Natural killer cell (primary cell): ENCODE measurements at places on chromosomes 7 and 10.

DNA sequence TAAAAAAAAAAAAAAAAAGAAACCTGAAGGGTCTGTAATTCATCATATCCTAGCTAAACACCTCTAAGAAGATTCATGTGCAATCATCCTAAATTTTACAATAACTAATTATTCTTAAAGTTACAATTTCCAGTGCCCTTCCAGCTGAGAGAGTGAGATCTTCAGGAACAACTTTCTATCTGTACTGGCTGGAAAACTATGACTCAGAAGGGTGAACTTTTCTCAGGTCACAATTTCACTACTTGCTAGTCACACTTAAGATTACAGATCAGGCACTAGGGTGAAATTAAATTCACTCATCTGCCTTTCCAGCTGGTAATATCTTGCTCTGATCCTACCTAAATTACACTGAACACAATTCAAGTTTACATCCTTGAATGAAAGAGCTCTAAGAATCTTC lies 158.8 kb downstream of the ANK3 start:
- DNase-seq: no peak

DNA sequence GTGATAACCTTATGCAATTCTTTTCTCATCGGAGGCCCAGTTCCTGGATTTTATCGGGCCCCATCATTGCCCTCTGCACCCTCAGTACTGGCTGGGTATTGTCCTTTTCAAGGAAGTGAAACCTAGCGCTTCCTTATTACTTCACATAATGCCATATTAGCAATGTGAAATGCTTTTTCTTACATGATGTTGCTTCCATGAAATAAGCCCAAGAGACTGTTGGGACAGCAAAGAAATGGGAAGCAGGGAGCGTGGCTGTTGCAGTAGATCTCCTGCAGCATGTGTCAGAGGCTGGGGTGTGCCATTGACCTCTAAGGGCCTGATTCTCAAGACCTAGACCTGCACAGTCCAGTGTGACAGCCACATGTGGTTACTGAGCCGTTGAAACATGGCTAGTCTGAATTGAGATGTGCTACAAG lies 8.1 kb downstream of the CHN2 start:
- DNase-seq: no peak

DNA sequence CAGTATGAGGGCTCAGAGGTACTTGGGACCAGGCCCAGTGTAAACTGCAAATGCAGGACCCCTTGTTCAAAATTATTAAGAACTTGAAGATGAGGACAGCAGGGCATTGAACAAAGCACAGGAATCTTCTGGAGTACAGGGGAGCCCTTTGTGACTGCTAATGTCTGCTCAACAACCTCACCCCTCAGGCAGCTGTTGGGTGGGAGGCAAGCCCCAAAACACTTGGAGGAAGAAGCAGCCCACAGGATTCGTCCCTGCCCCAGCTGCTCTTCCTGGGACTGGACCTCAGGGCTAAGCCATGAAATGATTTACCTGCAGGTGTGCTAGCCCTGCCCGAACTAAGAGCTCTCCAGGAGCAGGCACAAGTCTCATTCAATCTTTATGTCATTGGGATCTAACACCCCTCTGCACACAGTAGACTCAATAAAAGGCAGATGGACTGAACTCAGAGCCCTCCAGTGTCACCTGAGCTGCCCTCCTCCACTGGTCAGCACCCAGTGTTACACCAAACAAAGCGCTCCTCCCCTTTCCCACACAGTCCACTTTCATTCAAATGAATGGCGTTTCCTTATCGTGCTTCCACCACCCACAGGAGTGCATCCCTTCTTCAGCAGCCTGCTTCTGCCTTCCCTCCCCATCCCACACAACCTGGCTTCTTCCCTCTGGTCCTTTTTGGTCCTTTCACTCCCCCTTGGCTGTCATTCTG lies 1.0 kb downstream of the TRPV5 start:
- DNase-seq: no peak

- DNase-seq: no peak
These were observed 89.9 kb downstream of the JMJD1C start for GRCh38 chr10:63375859-63376258.

GRCh38 chr10:133083422-133084100 lies 4.2 kb upstream of the ADGRA1 start:
- DNase-seq: no peak

DNA sequence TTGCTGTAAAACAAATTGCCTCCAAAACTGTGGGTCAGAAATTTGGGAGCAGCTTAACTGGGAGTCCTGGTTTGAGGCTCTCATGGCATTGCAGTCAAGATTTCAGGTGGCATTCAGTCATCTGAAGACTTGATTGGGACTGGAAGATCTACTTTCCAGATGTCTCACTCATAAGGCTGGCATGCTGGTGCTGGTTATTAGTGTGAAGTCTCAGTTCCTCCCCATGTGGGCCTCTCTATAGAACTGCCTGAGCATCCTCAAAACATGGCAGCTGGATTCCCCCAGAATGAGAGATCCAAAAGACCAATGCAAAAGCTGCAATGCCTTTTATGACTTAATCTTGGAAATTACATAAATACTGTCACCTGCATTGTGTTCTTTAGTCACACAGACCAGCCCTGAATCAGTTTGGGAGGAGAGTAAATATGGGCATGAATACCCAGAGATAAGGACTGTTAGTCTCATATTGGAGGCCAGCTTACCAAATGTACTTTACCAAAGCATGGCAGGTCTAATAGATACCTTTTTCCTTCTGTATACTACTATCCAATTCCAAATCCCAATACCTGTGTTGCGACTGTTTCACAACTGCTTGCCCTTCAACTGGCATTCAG lies 6.5 kb upstream of the HERPUD2 start:
- no peak for DNase-seq
